ENCODE measurements at places on chromosomes 1 and 21.

DNA sequence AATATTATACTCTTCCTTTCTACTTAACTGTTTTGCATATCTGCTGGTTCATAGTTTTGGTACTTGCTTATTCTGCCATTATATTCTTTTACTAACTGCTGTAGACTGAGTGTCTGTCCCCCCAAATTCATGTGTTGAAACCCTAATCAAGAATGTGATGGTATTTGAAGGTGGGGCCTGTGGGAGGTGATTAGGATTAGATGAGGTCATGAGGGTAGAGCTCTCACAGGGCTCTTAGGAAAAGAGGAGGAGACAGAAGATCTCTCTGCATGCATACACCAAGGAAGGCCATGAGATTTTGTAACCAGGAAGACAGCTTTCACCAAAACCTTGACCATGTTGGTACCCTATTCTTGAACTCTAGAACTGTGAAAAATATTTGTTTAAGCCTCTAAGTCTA lies 354.1 kb upstream of the B3GALT2 start:
- DNase-seq, result no peak

DNA sequence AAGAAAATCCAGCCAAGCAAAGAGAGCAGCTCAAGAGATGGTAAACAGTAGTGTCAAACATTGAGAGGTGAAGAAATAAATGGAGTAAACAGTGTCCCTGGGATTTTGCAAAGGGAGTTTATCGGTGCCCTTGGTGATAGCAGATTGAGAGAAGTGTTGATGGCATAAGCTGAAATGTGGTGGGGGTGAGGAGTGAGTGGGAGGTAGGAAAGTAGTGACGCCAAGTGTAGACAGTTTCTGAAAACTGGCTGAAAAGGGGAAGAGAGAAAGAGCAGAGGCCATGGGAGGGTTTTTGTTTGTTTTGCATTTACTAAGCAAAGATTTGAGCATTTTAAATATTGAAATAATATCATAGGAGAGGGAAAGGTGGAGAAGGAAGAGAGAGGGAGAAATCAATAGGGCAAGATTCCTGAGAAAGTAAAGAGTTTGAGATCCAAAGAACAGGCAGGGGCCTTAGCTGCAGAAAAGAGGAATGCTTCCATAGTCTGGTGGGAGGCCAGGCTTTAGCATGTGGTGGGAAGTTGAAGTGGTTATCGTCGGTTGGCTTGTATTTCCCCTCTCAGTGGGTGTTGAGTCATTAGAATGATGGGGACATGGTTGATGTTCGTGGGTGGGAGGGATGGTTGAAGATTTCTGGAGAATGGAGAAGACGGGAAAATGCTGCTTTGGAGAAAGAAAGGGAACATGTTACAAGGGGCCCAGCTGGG lies 26.8 kb upstream of the RASAL2 start:
- no peak for DNase-seq

DNA sequence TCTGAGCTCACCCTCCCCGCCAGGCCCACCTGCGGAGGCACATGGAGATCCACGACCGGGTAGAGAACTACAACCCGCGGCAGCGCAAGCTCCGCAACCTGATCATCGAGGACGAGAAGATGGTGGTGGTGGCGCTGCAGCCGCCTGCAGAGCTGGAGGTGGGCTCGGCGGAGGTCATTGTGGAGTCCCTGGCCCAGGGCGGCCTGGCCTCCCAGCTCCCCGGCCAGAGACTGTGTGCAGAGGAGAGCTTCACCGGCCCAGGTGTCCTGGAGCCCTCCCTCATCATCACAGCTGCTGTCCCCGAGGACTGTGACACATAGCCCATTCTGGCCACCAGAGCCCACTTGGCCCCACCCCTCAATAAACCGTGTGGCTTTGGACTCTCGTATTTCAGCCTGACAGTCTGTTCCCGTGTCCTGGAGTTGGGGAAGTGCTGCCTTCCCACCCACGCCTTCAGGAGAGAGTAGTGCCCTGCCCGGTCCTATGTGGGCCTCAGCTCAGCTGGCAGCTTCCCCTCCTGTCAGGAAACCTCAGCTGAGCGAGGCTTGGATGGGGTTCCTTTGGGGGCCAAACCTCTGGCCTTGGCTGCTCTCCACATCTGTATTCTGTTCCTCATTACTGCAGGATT lies 9.2 kb downstream of the ZBTB48 start:
- no peak for DNase-seq

GRCh38 chr1:153816283-153816889 lies 41.2 kb downstream of the SLC27A3 start:
- DNase-seq, result no peak

DNA sequence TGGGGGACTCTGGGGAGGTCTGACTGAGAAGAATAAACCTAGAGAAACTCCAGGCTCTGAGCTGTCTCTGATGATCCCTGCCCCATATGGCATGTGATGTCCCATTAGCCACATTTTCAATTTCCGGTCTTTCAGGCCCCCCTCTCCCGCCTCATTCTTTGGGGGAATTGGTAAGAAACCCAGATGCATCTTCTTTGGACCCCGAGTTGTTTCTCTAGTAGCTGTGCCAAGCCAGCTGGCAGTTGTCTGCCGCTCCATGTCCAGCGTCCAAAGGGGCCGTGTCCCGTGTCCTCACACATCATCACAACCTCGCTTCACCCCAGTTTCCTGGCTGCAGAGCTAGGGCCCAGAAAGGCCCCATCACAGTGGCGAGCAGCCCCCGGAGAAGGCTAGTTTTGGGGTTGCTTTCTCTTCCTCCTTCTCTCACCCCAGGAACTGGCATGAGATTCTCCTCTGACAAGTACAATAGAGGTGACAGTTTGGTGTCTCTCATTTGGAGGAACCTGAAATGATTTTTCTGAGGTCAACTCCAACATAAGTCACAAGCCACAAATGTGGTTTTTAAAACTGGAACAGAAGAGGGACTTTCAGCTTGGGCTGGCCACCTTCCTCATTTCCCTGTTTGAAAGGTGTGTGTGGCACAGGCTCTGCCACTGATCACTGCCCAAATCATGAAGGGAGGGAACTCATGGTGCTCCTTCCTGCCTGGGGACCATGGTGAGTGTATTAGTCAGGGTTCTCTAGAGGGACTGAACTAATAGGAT lies 6.4 kb upstream of the GPR157 start:
- no peak for DNase-seq

- DNase-seq, result no peak
Measured at GRCh38 chr21:25578056-25578961, 29.0 kb downstream of the MRPL39 start.

DNA sequence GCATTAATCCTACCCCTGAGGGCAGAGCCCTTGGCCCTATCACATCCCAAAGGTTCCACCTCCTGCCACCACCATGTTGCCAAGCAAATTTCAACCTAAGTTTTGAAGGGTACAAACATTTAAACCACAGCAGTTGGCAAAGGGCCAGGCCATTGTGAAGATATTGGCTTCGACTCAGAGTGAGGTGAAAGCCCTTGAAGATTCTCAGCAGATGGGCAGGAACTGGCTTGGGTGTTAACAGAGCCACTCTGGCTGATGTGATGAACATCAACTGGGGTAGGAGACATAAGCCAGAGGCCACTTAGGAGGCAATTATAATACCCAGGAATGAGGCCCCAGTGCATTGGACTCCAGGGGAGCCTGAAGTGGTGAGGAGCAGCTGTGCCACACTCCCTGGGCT lies 207.7 kb upstream of the KAZN start:
- DNase-seq, result no peak

- DNase-seq, result no peak
Measured at GRCh38 chr1:201216395-201217085, 25.9 kb downstream of the IGFN1 start.

DNA sequence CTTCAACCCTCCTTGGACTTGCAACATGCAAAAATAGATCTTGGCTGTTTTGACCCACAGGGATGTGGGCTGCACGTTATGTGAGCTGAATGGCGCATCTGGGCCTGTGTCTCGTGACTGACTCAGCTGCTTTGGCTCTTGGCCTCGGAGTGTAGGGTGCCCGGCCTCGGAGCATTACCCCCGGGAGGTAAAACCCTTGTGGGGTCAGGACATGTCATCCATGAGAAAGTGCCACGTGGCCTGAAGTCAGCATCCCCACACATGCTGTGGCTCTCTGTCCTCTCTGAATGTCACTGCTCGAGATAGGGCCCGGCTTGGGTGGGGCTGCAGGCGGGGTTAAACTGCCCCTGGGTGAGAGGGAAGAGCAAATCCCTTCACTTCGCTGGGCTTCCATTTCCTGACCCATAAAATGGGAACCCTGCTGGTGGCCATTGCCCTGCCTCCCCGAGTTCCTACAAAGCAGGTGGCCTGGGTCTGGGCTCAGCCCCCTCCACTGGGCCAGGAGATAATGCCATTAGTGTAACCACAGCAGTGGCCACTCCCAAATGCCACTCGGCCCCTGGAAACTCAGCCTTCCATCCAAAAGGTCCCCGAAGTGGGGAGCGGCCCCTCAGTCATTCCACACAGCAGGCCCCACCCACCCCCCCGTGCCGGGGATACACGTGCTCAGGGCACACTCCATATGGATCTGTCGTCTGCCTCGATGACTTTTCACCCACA lies 22.8 kb upstream of the TSPEAR start:
- no peak for DNase-seq

- DNase-seq, result no peak
Measured at GRCh38 chr1:199931666-199932377, 95.7 kb upstream of the NR5A2 start.

- DNase-seq, result peak; percentile 26
Measured at GRCh38 chr1:90317628-90318027, 322.7 kb downstream of the ZNF326 start.

DNA sequence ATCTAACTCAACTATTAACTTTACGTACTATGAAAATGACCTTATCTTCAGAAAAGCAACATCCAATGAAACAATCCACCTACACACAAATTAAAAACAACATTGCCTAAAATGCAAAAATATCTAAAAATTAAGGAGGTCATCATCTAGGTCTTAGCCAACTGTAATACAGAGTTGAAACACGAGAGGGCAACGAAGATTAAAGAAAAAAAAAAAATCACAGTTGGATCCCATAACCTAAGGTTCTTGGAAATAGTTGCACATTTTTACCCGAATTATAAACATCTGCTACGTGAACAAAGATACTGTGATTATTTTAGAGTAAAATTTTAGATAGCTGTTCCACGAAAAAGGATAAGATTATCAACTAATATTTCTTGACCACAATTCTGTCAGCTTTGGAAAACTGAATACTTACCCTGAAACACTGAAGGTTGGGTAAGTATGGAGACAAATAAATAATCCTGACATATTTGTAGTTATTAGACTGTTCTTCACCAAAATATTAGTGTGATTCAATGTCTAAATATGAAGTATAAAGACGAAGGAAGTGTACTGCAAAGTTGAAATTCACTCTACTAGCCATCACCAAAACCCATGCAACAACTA lies 88.0 kb upstream of the AK4 start:
- DNase-seq, result peak; percentile 50

- DNase-seq, result no peak
Measured at GRCh38 chr1:40817791-40818263, 34.2 kb downstream of the KCNQ4 start.

DNA sequence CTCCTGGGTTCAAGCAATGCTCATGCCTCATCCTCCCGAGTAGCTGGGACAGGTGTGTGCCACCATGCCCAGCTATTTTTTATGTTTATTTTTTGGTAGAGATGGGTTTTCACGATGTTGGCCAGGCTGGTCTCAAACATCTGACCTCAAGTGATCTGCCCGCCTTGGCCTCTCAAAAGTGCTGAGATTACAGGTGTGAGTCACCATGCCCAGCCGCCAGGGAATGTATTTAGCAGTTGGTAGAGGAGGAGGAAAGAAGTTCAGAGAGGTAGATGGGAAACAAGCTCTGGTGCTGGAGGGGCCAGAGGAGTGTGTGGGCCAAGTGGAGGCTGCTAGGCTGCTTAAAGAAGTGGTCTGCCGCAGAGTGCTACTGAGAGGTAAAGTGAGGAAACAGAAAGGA lies 6.0 kb downstream of the DOP1B start:
- no peak for DNase-seq

DNA sequence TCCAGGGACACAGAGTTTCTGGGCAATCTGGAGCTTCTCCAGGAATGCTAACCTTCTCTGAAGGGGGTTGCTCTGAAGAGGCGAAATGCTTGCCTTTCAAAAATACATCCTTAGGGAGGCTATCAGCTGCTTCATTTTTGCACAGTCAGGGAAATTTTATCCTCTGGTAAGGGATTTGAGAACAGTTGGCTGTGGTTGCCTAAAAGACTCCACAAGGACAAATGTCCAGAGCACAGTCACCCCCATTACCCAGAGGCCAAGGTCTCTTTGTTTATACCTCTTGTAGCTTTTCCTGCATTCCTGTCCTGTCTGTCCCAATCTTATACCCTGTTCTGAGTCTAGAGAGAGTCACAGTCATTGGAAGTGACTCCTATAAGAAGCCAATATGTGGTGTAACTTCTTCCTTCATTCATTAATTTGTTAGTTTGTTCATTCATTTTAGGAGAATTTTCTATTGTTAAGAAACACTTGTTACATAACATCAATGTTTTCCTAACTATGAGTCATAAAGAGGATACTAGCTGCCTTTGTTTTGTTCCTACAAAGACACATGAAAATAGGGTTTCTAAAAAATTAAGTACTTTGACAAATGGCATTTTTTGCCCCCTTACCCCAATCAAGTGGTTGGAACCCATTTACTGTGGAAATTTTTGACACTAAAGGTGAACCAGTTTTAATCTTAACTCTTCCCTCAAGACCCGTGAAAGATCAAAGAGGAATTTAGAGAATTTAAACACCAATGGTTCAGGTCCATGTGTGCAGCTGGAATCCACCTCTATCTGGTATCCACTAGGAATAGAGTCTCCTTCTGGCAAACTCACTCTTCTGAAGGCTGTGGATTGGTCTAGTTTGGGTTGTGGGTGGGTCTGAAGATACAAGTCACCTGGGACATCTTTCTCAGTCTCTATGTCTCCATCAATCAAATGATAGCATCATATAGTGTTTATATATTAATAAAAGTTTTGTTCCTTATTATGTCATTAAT lies 47.1 kb downstream of the GPR88 start:
- DNase-seq, result peak; percentile 33

GRCh38 chr1:203470240-203470639 lies 5.4 kb upstream of the PRELP start:
- no peak for DNase-seq

DNA sequence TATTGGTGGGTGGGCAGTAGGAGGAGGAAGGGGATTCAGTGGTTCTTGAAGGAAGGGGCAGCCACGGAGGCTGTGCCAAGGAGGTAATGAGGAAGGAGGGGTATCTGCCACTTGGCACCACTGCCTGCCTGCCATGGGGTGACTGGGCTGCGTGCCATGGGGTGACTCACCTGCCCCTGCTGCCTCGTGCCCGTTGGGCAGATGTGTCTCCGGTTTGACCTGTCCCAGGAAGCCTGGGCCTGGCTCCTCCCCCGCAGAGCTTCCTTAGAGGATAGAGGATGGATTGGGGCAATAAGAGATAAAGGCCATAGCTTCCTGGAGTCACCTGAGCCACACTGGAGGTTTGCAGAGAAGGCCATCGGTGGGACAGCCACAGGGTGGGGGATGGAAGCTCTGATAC lies 1.7 kb downstream of the PADI3 start:
- DNase-seq, result peak; percentile 85
